A549 (cell line): ENCODE measurements at places on chromosomes 3 and 15.

GRCh38 chr3:181689546-181689945 lies 22.2 kb upstream of the SOX2 start:
- DNase-seq: no peak

DNA sequence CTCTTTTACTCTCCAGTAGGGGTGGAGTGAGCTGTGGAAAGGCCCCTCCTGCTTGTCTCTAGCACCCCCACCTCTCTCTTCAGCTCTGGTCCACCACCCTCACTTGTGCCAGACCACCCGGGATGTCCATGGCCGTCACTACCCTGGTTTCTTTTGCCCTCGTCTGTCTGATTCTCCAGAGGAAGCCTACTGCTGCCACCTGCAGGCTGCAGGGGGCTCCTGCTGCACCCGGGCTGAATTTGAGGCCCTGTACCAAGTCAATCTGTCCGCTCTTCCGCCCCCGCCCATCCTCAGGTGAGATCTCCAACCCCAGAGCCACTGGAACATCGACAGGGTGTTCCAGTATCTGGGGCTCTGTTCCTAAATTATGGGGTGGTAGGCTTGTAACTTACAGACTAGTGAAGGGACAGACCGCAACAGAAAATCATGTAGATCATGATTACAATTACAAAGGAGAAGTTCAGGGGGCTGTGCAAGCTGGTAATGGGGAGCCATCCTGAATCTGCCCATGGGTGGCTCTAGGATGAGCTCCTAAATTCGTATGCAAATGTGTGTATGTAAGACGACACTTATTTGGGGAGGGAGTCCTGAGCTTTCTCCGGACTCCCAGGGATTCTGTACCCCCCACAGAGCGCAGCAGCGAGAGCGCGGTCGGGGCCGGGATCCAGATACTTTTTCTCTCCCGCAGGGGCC lies 683 bp upstream of the UNC45A start:
- DNase-seq: peak; percentile 91

DNA sequence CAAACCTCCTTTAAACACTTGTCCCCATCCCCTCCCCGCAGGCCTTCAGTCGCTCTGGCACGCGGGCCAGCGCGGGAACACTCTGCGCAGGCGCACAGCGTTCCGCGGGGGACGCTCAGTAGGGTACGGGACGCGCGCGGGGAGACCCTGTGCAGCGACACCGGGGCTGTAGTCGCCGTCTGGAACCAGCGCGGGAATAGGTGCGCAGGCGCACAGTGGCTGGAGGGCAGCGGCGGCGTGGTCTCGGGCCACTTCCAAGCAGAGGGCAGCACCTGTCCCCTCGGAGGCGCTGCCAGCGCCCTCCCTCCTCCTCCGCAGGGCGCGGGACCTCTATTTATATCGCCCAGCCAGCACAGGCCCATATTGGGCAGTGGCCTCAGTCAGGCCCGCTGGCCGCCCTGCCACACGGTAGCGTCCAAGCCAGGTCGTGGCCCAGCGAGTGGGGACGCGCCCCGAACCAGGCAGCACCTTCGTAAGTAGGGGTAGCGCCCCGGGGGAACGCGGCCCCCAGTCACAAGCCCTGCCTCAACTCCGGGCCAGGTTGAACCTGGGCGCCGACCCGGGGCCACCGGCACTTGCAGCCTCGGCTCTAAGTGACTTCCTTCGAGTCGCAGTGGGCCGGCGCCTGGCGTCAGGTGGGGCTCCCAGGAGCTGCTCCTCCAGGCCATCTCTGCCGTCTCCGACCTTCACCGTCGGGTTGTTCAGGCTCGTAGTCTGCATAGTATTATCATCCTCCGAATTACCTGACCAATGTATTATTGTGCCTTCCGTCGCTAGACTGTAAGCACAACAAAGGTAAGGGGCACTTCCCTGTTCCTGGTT lies at the start of gene KBTBD12:
TSS of gene KBTBD12 (plus strand) at position 118 of the 822 bp plus-strand sequence. CDS start 7,830 bp downstream, outside the sequence.
- no peak for DNase-seq

GRCh38 chr3:65685621-65686235 lies 353.0 kb downstream of the MAGI1 start:
- DNase-seq: no peak

DNA sequence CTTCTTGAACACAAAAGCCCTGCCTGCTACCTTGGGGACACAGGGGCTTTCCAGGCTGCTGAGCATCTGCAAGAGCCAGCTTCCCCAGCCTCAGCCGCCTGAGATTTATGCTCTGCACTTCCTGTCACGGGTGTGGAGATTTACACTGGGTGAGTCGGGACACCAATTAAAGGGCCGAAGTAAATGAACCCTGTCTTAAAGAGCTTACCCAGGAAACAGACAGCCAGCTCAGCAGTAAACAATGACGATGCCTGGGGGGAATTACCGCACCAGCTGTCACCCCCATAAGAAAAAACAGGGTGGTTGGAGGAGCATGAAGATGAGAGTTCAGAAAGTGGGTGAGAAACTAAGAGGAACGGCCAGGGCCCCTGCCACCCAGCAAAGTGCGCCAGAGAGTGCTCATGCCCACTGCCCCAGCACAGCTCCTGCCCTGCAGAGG lies 37.5 kb upstream of the IQSEC1 start:
- no peak for DNase-seq

GRCh38 chr3:128056258-128056657 lies 4.0 kb downstream of the SEC61A1 start:
- no peak for DNase-seq

DNA sequence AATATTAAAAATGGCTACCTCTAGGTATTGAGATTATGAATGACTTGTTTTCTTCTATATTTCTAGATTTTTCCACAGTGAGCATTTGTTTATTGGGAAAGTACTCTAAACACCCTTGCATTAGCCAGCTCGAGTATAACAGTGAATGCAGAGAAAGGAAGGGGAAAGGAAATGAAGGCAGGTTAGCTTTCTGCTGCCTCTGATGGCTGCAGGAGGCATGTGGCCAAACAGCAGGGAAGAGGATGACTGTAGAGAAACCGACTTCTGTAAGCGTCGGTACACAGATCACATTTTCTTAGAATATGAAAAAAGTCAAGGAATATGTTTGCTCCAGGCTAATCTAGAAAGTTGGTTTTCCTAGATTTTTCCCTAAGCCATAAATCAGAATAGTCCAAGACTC lies 19.8 kb downstream of the GNB5 start:
- no peak for DNase-seq

DNA sequence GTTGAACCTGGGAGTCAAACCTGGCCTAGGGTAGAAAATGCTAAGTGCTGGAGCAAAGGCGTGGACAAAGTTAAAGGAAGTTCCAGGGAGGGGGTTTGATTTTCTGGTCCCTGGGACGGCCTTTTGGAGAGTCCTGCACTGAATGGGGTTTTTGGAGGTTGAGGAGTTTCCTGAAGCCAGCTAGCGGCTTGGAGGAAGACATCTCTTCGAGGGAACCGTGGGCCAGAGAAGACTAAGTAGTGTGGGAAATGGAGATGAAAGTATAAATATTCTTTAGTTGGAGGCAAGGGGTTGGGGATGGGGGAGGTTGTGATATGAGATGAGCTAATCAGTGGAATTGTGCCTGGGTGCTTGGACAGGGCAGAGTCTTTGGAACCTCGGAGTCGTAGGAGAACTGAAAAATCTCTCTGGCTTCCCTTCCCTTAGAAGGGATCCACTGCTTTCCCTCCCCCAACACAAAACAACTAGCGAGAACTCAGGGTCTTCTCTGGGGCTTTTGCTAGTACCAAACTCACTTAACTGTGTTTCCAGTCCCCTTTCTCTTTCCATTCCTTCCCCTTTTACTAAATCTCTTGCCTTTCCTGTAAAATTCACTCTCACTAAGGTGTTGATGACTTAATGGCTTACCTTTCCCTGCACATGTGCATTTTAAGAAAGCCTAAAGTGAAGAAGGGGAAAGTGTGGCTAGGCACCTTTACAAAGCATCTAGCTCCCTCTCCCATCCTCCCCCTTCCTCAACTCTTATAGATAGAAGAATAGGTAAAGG lies 1.0 kb downstream of the LPP start:
- DNase-seq: no peak

DNA sequence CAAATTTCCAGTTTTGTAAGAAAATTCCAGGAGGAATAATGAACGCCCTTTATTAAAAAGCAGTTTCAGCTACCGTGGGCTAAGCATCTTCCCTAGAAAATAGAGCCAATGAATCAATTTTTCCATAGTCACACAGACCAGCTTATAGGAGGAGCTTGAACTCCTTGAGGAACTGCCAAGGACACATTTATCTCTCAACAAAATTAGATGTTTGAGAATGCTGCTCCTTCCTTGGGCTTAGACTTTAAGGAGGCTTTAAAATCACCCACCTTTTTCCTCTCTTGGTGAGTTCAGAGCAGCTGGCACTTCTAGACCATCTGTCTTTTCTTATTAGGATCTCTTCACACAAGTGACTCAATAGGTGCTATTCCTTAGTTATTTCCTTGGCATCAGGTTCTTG lies 588.0 kb downstream of the SQOR start:
- no peak for DNase-seq

GRCh38 chr15:64681424-64682024 lies 93.9 kb downstream of the RBPMS2 start:
- peak; percentile 86 for DNase-seq

DNA sequence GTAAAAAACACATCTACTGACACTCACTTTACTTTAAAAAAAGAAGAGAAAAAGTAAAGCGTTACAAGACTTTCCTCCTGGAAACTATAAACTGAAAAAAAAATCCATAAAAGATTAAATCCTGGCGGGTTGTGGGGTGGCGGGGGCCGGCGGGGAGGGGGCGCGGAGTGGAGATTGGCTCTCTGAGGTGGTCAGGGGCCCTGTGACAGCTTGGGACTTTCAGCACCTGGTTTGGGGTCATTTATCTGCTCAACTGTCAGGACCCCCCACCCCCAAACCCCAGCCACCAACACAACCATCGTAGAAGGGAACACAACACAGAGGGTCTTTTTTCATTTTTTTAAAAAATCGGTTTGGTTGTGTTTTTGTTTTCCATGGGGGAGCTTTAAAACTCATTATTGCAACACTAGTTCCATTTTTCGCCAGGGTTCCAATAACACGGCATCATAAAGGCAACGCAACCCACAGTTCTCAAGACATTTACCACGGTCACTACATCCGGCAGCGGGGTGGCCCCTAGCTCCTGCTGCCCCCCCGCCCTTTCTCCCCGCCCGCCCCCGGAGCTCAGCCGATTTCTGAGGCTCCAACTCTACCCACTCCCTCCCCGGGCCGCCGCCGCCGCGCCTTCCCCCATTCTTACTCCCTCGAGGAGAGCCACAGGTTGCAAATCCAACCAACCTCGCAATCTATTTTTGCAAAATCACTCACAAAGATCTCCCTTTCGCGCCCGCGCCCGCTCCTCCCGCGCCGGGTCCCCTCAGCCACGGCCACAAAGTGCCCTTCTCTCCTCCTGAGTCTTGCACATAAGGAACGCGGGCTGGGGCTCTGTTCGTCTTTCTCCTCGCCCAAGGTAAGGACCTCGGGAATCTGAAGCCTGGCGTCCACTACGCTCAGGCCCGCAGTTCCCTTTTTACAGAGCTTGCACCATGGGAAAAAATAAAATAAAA lies 1.8 kb downstream of the BCL6 start:
- peak; percentile 6 for DNase-seq

- peak; percentile 69 for DNase-seq
These were observed 90.6 kb downstream of the MYO5A start for GRCh38 chr15:52438047-52438446.

DNA sequence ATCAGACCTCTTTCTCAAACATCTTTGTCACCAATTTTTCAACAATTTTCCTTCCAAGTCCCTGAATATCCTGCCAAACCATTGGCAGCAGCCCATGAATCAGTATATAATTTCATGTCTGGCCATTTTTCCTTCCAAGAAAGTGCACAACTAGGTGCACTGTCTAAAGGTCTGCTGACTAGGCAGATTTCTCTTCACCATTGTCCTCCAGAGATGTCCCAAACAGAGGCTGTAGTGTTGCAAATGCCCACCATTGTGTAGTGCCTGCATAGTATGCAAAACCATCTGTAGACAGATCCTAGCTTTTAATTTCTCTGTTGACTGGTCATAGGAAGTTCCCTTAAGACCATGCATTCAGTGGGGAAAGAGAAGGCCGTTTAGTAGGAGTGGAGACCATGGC lies 25.0 kb upstream of the GOLGA6L2 start:
- no peak for DNase-seq

DNA sequence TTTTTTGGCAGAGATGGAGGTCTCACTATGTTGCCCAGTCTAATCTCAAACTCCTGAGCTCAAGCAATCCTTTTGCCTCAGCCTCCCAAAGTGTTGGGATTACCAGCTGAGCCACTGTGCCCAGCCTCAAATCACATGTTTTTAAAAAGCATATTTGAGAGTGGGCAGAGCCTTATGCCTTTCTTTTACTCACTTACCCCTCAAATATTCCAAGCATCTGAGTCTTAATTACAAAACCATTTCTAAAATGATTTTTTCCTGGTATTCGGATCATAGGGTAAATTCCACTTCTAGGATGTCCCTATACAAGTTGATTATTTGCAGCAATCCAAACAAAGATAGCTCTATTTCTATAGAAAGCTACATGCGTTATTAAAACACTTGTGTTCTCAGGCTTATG lies 106.1 kb downstream of the RFTN1 start:
- no peak for DNase-seq

- peak; percentile 74 for DNase-seq
These were observed 240.8 kb downstream of the NR1D2 start for GRCh38 chr3:24185738-24186384.

- DNase-seq: no peak
These were observed 338.5 kb upstream of the THBS1 start for GRCh38 chr15:39242345-39242744.

DNA sequence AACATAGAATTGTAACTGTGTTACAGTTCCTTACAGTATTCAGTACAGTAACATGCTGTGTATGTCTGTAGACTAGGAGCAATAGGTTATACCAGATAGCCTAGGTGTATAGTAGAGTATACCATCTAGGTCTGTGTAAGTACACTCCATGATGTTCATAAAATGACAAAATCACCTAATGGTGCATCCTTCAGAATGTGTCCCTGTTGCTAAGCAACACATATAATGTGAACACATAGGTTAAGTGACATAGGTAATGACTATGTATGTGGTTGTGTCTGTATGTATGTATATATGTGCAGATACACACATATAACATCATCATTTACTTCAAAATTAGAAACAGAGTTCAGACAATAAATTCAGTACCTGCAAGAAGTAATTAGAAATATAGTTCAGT lies 146.8 kb upstream of the GAP43 start:
- no peak for DNase-seq

DNA sequence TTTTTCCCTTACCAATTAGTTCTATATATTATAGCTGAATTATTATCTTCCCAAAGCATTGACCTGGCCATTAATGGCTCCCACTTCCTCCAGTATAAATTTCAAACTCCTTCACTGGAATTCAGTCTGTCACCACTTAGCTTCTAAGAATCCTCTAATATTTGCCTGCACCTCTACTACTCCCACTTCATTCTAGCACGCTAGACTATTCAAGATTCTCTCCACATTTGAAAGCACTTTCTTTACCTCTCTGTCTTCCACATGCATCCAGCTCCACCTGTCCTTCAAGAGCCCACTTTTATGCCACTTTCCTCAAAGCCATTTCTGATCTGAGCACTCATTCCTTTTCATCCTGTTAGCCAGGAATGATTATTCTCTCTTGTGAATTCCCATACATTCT lies 15.0 kb downstream of the SENP8 start:
- no peak for DNase-seq

GRCh38 chr3:49670940-49671290 lies 3.2 kb upstream of the APEH start:
- DNase-seq: no peak

- no peak for DNase-seq
These were observed 521.2 kb downstream of the FOXP1 start for GRCh38 chr3:71062037-71062932.

GRCh38 chr15:48710952-48711495 lies 65.5 kb upstream of the FBN1 start:
- no peak for DNase-seq
